ENCODE measurements at places on chromosomes 11 and 22. TPM values are rescaled to one million over a fixed set of nuclear protein-coding genes. Genes with fewer than 3 reads are reported as not detected.

GRCh38 chr22:44588348-44588747 lies 90.3 kb upstream of the RTL6 start:
- H3K4me3 ChIP-seq, result no peak overlapping the region
- no peak overlapping the region for H3K27ac ChIP-seq
- no peaks in the 10 kb centered on the region for H3K36me3 ChIP-seq

- H3K27ac ChIP-seq, result no peak overlapping the region
- H3K27me3 ChIP-seq, result no peaks in the 10 kb centered on the region
- no peak overlapping the region for H3K4me3 ChIP-seq
- H3K36me3 ChIP-seq, result no peaks in the 10 kb centered on the region
- no peaks in the 10 kb centered on the region for H3K4me1 ChIP-seq
- no peak for DNase-seq
These were observed 81.7 kb downstream of the BARX2 start for GRCh38 chr11:129457321-129457720.

- no peak for DNase-seq
- H3K27ac ChIP-seq, result no peak overlapping the region
- H3K4me1 ChIP-seq, result no peaks in the 10 kb centered on the region
- no peak overlapping the region for H3K4me3 ChIP-seq
- H3K36me3 ChIP-seq, result no peaks in the 10 kb centered on the region
These were observed 62.7 kb upstream of the FTH1 start for GRCh38 chr11:62030071-62030684.

GRCh38 chr22:39301926-39302325 lies 17.5 kb downstream of the RPL3 start:
- no peak for DNase-seq
- H3K27ac ChIP-seq, result no peak overlapping the region
- H3K4me1 ChIP-seq, result no peaks in the 10 kb centered on the region
- H3K36me3 ChIP-seq, result no peaks in the 10 kb centered on the region
- H3K27me3 ChIP-seq, result peaks cover 5% of the 10 kb centered on the region

DNA sequence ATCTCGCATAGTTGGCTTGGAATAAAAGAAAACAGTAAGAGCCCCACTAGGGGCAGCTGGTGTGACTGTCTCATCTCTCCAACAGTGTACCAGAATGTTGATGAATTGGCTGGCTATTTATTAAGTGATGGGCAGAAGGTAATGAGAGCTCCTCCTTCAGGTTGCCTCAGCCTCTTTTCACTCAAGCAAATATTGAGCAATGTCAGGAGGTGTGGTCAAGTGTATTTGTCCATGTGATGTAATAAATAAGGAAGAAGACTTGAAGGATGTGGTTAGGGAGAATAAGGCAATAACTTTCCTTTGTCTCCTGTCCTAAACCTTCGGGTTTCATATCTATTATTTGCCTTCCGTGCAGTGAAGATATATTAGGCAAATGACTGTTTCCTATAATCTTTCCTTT lies at the start of gene TCN1:
Gene TCN1 (minus strand): TSS at position 91 of the 400 bp plus-strand sequence. CDS start 17 bp downstream, at position 74.
- no peaks in the 10 kb centered on the region for H3K36me3 ChIP-seq
- no peaks in the 10 kb centered on the region for H3K27me3 ChIP-seq
- H3K4me3 ChIP-seq, result no peak within 1 kb of the TSS

- H3K27ac ChIP-seq, result no peak overlapping the region
- no peaks in the 10 kb centered on the region for H3K27me3 ChIP-seq
- H3K4me1 ChIP-seq, result no peaks in the 10 kb centered on the region
- no peaks in the 10 kb centered on the region for H3K36me3 ChIP-seq
- no peak for DNase-seq
These were observed 237.8 kb downstream of the GRIK4 start for GRCh38 chr11:120749395-120749794.

DNA sequence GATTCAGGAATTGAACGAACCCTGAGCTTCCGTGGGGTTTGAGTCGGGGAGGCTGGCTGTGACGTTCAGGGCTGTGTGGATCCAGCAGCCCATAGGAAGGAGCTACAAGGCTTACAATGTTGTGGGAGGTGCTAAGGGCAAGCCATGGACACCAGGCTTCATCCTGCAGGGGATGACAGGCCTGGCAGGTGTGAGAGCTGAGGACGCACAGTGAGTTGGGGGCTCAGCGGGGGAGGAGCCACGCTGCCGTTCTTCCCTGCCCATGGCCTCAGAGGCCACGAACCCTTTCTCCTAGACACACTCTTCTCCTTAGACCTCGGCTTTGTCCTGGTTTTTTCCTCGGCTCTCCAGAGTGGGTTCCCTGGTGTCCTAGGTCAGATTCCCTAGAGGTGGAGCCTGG lies 113.3 kb upstream of the SLC22A12 start:
- no peaks in the 10 kb centered on the region for H3K4me1 ChIP-seq
- H3K4me3 ChIP-seq, result no peak overlapping the region
- H3K36me3 ChIP-seq, result no peaks in the 10 kb centered on the region
- H3K27me3 ChIP-seq, result no peaks in the 10 kb centered on the region
- no peak overlapping the region for H3K27ac ChIP-seq

- no peaks in the 10 kb centered on the region for H3K27me3 ChIP-seq
- H3K27ac ChIP-seq, result no peak overlapping the region
- peak; percentile 69 for DNase-seq
These were observed 88.4 kb downstream of the UBASH3B start for GRCh38 chr11:122743949-122744348.

DNA sequence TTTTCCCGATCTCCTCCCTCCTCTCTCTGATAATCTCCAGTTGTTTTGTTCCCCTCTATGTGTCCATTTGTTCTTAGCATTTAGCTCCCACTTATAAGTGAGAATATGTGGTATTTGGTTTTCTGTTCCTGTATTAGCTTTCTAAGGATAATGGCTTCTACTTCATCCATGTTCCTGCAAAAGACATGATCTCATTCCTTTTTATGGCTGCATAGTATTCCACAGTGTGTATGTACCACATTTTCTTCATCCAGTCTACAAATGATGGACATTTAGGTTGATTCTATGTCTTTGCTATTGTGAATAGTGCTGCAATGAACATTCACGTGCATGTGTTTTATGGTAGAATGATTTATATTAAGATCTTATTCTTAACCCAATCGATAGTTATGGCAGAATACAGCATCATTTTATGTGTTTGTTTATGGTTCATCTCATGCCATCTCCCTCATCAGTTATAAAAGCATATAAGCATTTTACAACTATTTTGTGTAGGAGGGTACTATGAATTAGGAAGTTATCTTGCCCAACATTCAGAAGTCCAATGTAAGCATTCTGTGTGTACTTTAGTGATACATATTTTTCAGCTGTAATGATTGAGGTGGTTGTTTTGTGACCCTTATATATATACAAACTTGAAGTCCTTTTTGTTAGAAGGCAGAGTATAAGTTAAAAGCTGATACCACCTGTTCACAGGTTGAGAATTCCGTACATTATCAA lies 3.2 kb downstream of the MS4A3 start:
- no peaks in the 10 kb centered on the region for H3K4me1 ChIP-seq
- no peak overlapping the region for H3K4me3 ChIP-seq
- DNase-seq, result no peak
- H3K27ac ChIP-seq, result no peak overlapping the region
- no peaks in the 10 kb centered on the region for H3K27me3 ChIP-seq

DNA sequence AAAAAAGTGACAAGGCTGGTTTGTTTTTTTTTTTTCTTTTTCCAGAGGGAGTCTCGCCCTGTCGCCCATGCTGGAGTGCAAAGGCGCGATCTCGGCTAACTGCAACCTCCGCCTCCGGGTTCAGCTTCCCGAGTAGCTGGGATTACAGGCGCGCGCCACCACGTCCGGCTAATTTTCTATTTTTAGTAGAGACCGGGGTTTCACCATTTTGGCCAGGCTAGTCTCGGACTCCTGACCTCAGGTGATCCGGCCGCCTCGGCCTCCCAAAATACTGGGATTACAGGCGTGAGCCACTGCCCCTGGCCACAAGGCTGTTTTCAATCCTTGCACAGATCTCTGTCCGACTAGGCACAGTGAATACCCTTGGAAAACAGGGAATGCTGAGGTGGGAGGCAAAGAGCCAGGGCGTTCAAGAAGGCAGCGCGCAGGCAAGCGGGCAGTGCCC lies 566 bp downstream of the ATP6V1E1 start:
- H3K4me1 ChIP-seq, result peaks cover 25% of the 10 kb centered on the region
- peak overlapping the region; percentile 80 for H3K4me3 ChIP-seq
- peak overlapping the region; percentile 89 for H3K27ac ChIP-seq
- no peaks in the 10 kb centered on the region for H3K36me3 ChIP-seq
- no peak for DNase-seq
- H3K27me3 ChIP-seq, result no peaks in the 10 kb centered on the region

DNA sequence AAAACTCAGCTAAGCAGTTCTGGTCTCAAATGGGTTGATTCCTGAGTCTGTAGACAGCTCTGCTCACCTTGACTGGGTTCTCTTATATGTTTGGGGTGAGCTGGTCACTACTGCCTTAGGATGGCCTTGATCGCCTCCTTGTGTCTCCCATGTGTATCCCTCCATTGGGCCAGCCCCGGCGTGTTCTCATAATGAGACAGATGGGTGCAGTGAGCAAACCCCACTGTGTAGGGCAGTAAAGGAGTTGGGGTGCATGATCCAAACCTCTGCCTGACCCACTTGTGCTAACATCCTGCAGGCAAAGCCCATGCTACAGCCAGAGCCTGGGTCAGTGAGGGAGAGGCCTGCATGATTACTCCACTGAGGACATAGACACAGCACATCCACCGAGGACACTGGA lies 657.6 kb downstream of the BRD1 start:
- H3K36me3 ChIP-seq, result no peaks in the 10 kb centered on the region
- no peak for DNase-seq
- no peak overlapping the region for H3K4me3 ChIP-seq
- H3K4me1 ChIP-seq, result no peaks in the 10 kb centered on the region
- no peak overlapping the region for H3K27ac ChIP-seq
- no peaks in the 10 kb centered on the region for H3K27me3 ChIP-seq

DNA sequence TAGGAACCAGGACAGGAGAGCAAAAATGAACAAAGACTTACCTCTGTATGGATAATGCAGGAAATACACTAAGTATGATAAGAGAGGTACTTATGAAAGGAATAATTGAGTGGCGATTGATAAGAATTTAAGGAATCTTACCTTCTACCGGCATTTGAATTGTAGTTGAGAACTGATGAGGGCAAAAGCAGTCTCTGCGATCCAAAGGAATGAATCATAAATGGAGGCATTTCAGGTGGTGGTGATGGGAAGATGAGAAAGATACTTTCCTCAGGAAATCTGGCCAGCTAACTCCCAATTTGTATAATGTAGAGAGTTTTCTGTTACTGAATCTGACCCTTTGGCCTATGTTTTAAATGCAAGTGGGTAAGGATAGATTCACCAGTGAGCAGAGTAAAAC lies 71.9 kb upstream of the C11orf87 start:
- H3K4me1 ChIP-seq, result no peaks in the 10 kb centered on the region
- H3K36me3 ChIP-seq, result no peaks in the 10 kb centered on the region
- no peaks in the 10 kb centered on the region for H3K27me3 ChIP-seq
- no peak overlapping the region for H3K27ac ChIP-seq
- no peak overlapping the region for H3K4me3 ChIP-seq
- DNase-seq, result no peak

DNA sequence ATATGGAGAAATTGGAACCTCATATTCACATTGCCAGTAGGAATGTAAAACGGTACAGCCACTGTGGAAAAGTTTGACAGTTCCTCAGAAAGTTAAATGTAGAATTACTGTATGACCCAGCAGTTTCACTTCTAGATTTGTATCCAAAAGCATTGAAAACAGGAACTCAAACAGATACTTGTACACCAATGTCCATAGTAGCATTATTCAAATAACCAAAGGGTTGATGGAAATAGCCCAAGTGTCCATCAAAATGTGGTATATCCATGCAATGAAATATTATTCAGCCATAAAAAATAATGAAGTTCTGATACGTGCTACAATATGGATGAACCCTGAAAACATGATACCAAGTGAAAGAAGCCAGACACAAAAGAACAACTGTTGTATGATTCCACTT lies 17.8 kb downstream of the PRRG4 start:
- H3K36me3 ChIP-seq, result no peaks in the 10 kb centered on the region
- H3K27ac ChIP-seq, result no peak overlapping the region
- H3K4me3 ChIP-seq, result no peak overlapping the region
- no peaks in the 10 kb centered on the region for H3K27me3 ChIP-seq

GRCh38 chr11:1139441-1140083 lies 18.2 kb upstream of the MUC5AC start:
- no peaks in the 10 kb centered on the region for H3K27me3 ChIP-seq
- H3K36me3 ChIP-seq, result no peaks in the 10 kb centered on the region
- H3K4me3 ChIP-seq, result no peak overlapping the region
- no peak overlapping the region for H3K27ac ChIP-seq
- no peak for DNase-seq

DNA sequence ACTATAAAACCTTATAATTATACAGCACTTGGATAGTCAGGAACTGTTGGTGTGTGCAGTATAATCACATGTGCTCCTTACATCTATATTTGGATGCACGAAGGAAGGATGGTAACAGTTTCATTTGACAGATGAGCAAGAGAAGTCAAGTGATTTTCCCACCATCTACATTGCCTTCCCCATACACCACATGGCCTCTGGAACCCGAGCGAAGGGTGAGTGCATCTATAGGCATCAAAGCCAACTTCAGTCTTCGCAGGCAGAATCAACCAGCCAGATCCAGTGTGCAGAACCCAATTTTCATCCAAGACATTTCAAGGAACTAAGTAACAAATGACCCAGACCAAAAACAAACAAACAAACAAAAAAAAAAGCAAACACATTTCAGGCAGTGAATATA lies 85.1 kb upstream of the BLID start:
- no peaks in the 10 kb centered on the region for H3K27me3 ChIP-seq
- H3K4me3 ChIP-seq, result no peak overlapping the region
- DNase-seq, result no peak
- H3K4me1 ChIP-seq, result peaks cover 18% of the 10 kb centered on the region
- no peaks in the 10 kb centered on the region for H3K36me3 ChIP-seq

- no peak overlapping the region for H3K4me3 ChIP-seq
- no peaks in the 10 kb centered on the region for H3K27me3 ChIP-seq
- peaks cover 56% of the 10 kb centered on the region for H3K4me1 ChIP-seq
- DNase-seq, result no peak
- peak overlapping the region; percentile 75 for H3K27ac ChIP-seq
These were observed 23.6 kb downstream of the ADM start for GRCh38 chr11:10328314-10329098.

DNA sequence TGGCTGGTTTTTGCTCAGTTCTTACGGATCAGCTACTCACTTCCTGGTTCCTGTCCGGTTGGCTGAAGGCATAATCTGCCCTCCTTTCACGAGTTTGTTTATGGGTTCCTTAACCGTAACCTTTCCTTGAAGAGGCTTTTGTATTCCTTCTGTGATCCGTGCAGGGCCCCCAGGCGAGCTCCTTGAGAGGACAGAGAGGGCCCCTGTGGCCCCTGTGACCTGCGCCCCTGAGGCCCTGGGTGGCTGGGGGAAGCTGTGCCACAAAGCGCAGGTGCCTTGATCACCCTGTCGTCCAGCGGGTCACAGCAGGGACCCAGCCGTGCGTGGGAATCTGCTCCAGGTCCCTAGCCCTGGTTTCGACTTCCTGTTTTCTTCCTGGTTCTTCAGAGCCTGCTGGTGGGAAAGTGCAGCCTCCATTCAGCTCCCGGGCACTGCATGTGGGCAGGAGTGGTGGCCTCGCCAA lies 27.8 kb upstream of the FADD start:
- H3K27me3 ChIP-seq, result no peaks in the 10 kb centered on the region
- DNase-seq, result no peak
- H3K4me1 ChIP-seq, result no peaks in the 10 kb centered on the region
- H3K4me3 ChIP-seq, result no peak overlapping the region
- H3K27ac ChIP-seq, result no peak overlapping the region

Gene OSBPL5
- 16.6 TPM for polyA plus RNA-seq

Gene MRGPRX3
- not detected for polyA plus RNA-seq

Gene APOA1
- polyA plus RNA-seq, result 3.0 TPM

Gene APOL1
- polyA plus RNA-seq, result 64.0 TPM

Gene AQP11
- polyA plus RNA-seq, result 2.4 TPM

Gene WT1
- 1.2 TPM for polyA plus RNA-seq

Gene CD3D
- 2.5 TPM for polyA plus RNA-seq

Gene MYOD1
- polyA plus RNA-seq, result not detected

Gene CDC45
- 9.7 TPM for polyA plus RNA-seq

Gene ART1
- polyA plus RNA-seq, result not detected
